ENCODE measurements at places on chromosomes 3 and 15.

- no peak for DNase-seq
Observed at GRCh38 chr15:25689592-25689991, 173.5 kb downstream of the ATP10A start.

DNA sequence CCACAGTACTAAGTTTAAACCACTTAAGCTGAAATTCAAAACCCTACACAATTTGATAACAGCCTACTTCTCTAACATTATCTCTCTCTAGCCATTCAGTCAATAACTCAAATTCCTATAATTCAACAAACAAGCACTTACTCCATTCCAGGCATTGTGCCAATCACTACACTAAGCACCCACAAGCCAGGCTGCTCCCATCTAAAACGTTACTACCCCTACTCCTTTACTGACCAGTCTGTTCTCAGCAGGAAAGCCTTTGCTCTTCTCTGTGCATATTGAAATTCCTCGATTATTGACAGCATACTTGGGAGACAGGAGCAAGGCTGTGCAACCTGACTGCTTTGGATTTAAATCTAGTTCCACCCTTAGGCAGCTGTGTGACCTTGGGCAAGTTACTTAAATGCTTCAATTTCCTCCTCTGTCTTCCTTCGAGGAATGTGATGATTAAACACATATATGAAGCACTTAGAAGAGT, 177.2 kb upstream of the THBS1 start:
- no peak for DNase-seq

- no peak for DNase-seq
Observed at GRCh38 chr3:191298846-191299245, 30.3 kb upstream of the CCDC50 start.

DNA sequence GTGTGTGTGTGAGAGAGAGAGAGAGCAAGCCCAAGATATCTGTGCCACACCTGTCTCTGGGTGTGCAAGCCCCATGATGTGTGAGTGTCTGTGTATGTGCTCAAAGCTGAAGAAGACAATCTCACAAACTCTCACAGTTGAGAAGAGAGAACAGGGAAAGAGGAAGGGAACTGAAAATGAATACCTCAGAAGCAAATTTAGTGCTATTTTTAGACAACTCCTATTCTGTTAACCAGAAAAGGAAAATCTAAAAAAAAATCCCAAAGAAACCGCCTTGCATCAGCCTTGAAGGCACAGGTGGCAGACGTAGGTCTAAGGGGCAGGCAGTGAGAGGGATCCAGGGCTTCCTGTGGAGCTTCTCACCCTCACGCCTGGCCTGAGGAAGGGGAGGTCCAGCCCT, 47.8 kb downstream of the ATP2B2 start:
- no peak for DNase-seq

GRCh38 chr15:41928637-41929620, 35.1 kb upstream of the SPTBN5 start:
- DNase-seq: peak; percentile 83

DNA sequence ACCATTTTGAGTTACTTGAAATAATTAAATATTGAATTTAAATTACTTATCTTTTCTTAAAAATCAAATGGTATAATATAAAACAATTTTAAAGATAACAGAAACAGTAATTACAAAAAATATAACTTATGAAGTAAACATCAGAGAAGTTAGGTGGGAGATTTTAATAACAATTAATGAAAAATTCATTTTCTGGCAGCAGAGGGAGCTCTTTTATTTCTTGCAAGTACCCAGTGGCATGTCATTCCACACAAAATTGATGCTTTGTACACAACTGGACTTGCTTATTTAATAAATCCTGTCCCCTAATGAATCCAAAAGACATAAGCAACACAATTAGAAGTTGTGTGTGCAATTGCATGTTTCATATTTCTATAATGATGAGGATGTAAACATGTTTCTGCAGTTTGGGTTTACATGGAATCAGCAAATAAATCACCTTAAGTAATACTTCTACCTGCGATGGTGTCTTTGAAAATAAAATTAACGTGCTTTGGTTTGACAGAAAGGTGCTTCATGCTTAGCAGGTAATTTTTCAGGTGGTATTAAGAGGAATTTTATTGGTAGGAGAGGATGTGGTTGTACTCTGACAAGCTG, 861.3 kb downstream of the ZPLD1 start:
- no peak for DNase-seq

DNA sequence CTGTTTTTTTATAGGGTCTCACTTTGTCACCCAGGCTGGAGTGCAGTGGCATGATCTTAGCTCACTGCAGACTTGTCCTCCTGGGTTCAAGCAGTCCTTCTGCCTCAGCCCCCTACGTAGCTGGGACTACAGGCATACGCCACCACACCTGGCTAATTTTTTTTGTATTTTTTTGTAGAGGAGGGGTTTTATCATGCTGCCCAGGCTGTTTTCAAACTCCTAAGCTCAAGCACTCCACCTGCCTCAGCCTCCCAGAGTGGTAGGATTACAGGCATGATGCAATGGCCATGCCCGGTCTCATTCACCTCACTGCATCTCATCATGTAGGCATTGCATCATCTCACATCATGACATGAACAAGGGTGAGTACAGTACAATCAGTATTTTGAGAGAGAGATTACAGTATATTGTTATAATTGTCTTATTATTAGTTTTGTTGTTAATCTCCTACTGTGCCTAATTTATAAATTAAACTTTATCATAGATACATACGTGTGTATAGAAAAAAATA, 74.3 kb upstream of the EOMES start:
- no peak for DNase-seq

- DNase-seq: no peak
Observed at GRCh38 chr3:8421711-8422110, 79.9 kb upstream of the LMCD1 start.

DNA sequence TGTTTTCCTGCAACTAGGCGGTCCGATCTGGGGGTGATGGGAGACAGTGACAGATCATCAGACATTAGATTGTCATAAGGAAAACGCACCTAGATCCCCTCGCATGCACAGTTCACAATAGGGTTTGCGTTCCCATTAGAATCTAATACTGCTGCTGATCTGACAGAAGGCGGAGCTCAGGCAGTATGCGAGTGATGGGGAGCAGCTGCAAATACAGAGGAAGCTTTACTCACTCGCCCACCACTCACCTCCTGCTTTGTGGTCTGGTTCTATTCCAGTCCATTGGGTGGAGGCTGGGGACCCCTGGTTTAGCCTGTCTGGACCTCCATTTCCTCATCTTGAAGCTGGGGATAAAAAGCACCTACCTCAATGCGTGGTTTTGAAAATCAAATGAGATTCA, 437.5 kb upstream of the PROK2 start:
- no peak for DNase-seq

Measured in posterior vena cava (tissue), 2 donors.